Aorta (tissue), 5 donors: ENCODE measurements at places on chromosomes 4 and X. TPM values are rescaled to one million over a fixed set of nuclear protein-coding genes. Genes with fewer than 3 reads are reported as not detected.

GRCh38 chrX:94854251-94854650 is 1180.2 kb downstream of the FAM133A start:
- H3K36me3 ChIP-seq: no peaks in the 10 kb centered on the region
- no peak overlapping the region for H3K27ac ChIP-seq
- no peaks in the 10 kb centered on the region for H3K4me1 ChIP-seq

DNA sequence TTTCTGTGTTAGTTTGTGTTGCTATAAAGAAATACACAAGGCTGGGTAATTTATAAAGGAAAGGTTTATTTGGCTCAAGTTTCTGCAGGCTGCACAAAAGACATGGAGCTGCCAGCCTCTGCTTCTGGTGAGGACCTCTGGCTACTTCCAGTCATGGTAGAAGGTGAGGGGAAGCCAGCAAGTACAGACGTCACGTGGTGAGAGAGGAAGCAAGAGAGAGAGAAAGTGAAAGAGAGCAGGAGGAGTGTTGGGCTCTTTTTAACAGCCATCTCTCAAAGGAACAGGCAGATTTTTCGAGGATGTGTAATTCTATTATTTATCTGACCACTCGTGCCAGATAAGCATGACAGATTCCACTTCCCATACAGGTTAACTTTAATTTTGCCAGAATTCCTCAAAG is 1199.1 kb downstream of the ADGRL3 start:
- no peak overlapping the region for H3K27ac ChIP-seq
- no peak overlapping the region for H3K4me3 ChIP-seq
- no peak for DNase-seq

DNA sequence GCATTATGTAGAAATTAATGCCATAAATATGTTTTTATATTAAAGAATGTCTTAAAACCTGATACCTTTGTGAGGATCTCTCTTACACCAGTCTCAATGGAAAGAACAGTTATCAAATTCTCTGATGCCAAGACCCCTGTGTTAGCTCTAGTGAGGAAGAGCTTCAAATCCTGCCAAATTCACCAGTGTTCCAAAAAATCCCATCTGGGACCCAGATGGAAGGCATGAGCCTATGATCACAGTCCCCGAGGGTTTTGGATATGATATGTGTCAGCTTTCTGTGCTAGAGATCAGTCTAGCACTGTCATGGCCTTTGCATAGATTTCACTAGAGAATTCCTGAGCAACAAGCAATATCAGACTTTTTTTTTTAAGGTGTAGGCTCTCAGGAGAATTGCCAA is 412.1 kb downstream of the UBE2NL start:
- no peak overlapping the region for H3K27ac ChIP-seq
- H3K36me3 ChIP-seq: no peaks in the 10 kb centered on the region
- H3K4me3 ChIP-seq: no peak overlapping the region
- no peaks in the 10 kb centered on the region for H3K4me1 ChIP-seq

Gene ABLIM2
- total RNA-seq: 20.2 TPM

Gene MAP7D3
- total RNA-seq: 28.5 TPM
